NCI-H446 (cell line): ENCODE measurements at places on chromosomes 13 and 19.

DNA sequence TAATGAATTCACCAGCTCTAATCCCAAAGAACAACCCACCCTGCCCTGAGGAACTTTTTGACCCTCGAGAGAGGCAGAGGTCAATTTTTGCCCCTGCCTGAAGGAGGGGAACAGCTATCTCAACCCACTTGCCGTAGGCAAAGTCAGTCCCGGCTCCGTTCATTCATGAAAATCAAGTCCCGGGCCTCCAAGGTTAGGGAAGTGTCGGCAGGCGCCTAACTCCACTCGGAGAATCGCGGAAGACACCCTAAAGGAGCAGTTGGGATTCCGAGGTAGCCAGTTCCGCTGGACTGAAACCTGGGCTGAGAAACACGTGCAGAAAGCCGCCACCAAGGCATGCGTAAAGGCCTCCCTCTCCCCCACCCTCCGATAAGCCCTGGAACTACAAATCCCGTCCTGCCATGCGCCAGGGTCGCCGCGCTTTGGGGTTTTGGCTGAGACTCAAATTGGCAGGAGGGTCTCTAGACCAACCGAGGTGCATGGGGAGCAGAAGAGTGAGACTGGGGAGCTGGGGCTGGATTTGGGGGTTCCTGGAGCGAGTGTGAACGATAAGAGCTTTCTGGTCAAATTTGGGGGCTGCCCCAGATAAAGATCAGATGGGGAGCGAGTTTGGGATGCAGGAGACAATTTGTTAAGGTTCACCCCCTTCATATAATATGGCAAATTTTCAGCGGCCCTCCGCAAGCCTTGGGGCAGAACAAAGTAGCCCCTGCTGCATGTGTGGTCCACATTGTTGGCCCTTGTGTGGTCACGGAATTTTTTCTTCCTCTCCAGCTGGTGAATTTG is at the start of gene TNPO2:
Gene TNPO2 (minus strand): TSS at position 292 of the 786 bp plus-strand sequence. CDS start 2,955 bp downstream, outside the sequence.
- peak; percentile 86 for DNase-seq

DNA sequence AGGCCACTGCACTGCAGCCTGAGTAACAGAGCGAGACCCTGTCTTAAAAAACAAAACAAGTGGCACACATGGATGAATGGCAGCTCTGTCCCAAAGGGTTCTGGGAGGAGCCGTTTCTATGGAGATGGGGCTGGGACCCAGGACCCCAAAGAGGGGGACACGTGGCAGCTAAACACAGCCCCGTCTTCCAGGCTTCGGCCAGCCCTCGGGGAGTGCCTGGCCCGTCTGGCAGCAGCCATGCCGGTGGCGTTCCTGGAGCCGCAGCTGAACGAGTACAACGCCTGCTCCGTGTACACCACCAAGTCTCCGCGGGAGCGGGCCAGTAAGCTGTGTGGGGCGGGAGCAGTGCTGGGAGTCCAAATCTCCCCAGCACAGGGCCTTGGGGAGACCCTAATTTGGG is 82.4 kb downstream of the RYR1 start:
- no peak for DNase-seq

GRCh38 chr19:5078666-5079065 is 109.8 kb downstream of the KDM4B start:
- no peak for DNase-seq

DNA sequence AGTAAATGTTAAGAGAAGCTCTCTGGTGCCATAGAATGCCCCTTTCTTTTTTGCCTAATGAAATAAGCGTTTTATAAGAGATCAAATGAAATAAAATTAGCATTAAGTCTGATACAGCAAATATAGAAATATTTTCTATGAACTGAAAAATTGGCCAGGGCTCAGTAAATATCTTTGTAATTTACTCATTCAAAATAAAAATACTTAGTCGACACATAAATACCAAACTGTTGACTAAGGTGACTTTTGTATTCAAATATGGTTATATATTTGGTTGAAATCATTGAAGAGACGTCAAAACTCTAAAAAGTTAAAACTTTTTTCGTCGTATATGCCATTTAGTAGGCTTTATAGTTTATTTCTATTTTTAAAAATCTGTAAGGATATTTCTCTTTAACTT is 25.6 kb downstream of the IPO5 start:
- no peak for DNase-seq

DNA sequence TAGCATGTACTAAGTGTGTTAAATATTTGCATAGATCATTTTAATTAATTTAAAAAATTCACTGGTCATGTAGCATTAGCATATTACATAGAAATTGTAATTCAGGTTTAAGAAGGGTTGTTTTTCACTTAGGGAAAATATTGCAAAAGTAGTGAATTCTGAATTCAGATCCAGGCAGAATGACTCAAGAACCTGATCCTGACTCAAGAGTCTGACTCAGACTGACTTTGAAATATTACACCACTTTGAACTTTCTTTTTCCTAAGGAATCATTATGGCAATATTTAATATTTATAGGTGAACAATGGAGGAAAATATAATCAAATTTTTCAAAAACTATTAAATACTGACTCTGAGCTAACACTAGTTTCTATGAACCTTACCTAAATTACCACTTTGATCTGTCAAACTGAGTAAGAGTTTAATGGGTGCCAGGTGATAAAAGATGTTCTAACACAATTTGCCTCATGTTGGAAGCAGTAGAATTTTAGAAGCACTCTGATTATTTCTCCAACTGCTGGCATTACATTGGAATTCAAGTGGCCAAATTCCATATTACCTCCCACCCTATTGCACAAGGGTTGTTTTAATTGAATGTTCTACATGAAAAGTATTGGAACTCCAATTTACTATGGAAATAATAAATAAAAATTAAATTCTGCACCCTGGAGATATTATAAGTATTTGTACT is 261.6 kb downstream of the SLITRK1 start:
- no peak for DNase-seq

DNA sequence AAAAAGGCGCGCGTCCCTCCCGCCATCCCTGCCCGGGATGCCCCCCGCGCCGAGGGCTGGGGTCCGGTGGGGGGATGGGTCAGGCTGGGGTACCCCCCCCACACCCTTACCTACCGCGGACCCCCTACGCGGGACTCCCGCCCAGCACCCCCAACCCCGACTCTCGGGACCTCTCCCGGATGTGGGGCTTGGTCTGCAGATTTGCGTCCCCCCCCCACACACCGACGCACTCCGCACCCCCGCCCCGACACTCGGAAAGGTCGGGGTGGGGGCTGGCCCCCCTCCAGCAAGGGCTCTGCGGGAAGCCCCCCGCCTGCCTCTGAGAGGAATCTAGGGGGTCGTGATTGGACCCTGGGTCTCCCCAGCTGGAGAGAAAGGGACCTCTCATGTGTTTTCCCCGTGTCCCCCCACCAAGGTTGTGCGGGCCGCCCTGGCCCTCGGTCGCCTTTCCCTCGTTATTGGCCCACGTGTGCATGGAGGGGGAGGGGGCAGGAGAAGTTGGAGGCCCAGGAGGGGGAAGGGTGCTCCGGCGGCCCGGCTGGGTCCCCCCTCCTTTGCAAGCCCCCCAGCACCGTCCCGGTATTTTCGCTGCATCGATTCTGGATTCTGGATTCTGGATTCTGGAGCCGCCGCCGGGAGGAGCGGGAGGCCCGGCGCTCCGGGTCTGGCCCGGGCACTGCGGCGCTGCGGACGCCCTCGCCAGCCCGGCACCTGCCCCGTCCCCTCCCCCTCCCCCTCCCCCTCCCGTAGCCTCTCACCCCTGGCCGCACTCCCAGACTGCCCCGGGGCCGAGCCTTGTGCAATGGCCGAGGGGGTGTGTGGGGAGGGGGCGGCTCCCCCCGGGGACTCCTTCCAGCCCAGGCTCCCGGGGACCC is 607 bp downstream of the NFIC start:
- DNase-seq: peak; percentile 60

DNA sequence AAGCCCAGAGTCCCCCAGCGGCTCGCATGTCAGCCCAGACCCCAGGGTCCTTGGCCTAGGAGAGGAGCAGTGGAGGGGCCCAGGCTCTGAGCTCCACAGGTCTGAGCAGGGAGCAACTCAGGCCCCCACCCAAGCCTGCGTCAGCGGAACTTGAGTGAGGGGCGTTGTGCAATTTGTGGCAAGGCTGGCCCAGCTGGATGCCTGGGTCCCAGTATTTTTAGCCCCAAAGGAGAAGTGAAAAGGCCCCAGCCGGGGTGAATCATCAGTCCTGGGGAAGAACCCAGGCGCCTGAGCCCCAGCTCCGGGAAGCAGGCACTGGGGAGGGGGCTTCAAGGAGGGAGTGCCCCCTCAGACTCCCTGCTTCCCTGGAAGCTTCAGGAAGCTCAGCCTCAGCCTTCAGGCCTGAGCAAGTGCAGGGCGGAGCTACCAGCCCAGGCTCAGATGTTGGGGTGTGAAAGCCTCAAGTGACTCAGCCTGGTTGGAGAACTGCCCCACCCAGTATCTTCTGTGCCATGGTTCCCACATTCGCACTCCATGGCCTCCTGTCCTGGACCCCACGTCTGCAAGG is 7.2 kb downstream of the MED29 start:
- no peak for DNase-seq

GRCh38 chr13:96216543-96216942 is 126.6 kb downstream of the HS6ST3 start:
- no peak for DNase-seq

GRCh38 chr19:58386576-58387337 is at the start of gene RPS5:
Gene RPS5, plus strand, starts transcription at chr19:58387269. Its CDS starts 869 bp downstream, at chr19:58388138.
- peak; percentile 97 for DNase-seq

DNA sequence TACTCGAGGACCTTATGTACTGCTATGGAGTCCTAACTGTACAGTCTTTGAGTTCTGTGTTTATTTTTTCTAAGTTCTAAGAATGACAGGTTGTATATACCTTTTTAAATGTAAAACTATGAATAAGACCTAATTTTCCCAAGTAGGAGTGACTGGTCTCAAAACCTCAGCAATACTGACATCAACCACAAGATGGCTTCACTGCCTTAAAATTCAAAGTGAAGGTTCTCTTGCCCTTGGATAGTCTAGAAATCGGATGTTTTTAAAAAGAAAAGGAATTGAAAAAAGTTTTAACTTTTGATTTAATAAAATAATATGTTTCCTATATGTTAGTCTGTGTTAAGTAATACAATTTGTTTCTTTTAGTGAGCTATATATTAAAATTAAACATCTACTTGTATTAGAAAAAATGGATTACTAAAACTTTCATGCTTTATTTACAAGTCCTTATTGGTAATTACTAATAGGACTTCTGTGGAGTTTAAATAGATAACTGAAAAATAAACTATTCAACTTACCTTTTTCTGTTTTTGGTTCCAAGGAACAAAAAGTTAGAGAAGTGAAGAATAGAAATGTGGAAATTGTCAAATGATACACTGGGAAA is 52.0 kb downstream of the TDRD3 start:
- DNase-seq: no peak

DNA sequence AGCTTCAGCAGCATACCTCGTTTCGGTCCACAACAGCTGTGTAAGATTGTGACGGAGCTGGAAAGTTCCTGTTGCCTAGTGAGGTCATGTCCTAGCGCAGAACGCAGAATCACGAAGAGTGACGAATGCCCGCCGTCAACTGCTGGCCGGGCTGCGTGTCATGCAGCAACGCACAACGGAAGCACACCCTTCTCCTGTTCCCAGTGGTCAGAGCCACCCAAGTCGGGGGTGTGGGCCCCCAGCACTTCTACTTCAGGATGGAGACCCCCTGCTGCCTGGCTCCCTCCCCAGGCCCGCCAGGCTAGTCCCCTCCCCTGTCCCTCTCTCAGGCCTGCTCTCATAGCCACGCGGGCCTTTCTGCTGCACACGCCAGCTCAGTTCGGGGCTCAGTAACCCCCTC is 25.9 kb downstream of the C2CD4C start:
- no peak for DNase-seq

- no peak for DNase-seq
Observed at GRCh38 chr19:43462785-43463380, 2.5 kb downstream of the LYPD3 start.

- no peak for DNase-seq
Observed at GRCh38 chr13:109906976-109907375, 120.6 kb upstream of the IRS2 start.

DNA sequence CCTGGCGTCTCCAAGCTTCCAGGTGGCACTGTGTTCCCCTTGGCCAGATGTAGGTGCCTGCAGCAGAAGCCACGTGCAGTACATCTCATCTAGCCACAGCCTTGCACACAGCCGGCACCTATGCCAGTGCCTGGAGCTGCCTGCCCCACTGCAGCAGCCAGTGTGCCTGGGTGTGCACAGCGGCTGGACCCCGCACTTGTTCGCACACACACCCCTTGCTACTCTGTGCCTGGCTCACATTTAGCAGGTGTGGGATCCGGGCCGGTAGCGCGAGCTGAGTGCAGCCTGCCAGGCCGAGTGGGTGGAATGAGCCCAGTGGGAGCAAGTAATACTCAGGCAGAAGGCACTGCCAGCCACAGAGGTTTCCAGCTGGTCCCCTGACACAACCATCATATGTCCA is 26.9 kb upstream of the RBM26 start:
- DNase-seq: no peak

- DNase-seq: peak; percentile 43
Observed at GRCh38 chr13:104967836-104968630, 1567.4 kb downstream of the EFNB2 start.

DNA sequence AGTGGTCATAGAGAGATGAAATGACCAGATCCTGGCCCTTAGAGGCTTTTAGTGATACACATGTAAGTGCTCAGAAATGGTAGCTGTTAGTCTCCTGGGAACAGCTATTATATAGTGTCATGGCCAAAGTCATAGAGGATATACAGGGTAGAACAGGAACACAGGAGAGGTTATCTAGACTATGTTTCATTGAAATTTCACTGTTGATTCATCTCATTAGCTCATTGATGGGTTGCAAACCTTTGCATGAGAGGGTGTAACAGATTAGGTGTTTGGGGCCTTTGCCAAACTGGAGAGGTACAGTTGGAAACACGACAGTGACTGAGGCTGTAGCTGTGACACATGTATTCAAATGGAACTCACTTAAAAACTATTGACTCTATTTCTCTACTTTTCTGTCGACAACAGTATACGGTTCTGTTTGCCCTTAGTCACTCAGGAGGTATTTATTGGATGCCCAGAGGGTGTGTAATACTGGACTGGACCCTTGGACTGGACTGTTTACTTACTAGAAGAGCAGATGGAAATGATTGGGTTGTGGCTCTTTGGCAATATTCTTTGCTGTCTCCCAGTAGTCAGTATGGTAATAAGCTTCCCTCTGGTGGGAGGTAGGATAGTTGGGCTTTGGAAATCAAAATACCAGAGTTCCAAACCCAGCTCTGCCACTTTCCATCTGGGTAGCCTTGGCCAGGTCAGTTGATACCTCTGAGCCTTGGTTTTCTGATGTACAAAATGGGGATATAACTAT is 29.8 kb downstream of the ARHGAP35 start:
- no peak for DNase-seq
